Activated naive CD8-positive, alpha-beta T cell treated with anti-CD3 and anti-CD28 coated beads, Interleukin-2, amount 10 ng/mL, durations not matched to agents 7 days and 5 days (primary cell): ENCODE measurements at places on chromosomes 13 and 19.

- DNase-seq, result no peak
Measured at GRCh38 chr13:44574466-44574855, 1.7 kb downstream of the TSC22D1 start.

- no peak for DNase-seq
Measured at GRCh38 chr13:103022336-103022735, 43.9 kb downstream of the SLC10A2 start.

DNA sequence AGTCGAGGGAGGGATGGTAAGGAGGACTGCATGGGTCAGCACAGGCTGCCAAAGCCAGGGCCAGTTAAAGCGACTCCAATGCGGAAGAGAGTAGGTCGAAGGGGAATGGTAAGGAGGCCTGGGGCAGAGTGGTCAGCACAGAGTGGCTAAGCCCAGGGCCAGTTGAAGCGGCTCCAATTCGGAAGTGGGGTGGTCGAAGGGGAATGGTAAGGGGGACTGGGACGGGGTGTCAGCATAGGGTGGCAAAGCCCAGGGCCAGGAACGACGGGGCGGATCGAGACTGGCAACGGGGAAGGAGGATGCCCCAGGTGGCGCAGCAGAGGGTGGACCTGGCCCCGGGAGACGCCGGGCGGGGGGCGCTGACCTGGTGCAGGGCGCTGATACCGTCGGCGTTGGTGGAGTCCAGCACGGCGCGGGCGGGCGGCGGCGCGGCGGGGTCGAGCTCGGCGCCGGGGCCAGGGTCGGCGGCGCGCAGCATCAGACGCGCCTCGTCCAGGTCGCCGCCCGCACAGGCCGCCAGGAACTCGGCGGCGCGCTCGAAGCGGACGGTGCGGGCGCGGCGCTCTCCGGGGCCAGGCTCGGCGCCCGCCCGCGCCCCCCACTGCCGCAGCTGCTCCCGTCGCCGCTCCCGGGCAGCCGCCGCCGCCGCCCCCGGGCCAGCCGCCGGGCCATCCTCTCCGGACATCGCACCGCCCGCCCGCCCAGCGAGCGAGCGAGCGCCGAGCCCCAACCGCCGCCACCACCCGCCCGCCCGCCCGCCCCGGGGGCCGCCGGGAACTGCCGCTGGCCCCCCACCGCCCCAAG, at the start of gene PPP1R12C:
Gene PPP1R12C (minus strand): TSS at position 779 of the 804 bp plus-strand sequence. CDS start 94 bp downstream, at position 685.
- DNase-seq, result no peak

- DNase-seq, result no peak
Measured at GRCh38 chr13:102697264-102697663, 2.4 kb upstream of the METTL21C start.

GRCh38 chr19:44582581-44583265, 30.6 kb upstream of the IGSF23 start:
- DNase-seq, result no peak

DNA sequence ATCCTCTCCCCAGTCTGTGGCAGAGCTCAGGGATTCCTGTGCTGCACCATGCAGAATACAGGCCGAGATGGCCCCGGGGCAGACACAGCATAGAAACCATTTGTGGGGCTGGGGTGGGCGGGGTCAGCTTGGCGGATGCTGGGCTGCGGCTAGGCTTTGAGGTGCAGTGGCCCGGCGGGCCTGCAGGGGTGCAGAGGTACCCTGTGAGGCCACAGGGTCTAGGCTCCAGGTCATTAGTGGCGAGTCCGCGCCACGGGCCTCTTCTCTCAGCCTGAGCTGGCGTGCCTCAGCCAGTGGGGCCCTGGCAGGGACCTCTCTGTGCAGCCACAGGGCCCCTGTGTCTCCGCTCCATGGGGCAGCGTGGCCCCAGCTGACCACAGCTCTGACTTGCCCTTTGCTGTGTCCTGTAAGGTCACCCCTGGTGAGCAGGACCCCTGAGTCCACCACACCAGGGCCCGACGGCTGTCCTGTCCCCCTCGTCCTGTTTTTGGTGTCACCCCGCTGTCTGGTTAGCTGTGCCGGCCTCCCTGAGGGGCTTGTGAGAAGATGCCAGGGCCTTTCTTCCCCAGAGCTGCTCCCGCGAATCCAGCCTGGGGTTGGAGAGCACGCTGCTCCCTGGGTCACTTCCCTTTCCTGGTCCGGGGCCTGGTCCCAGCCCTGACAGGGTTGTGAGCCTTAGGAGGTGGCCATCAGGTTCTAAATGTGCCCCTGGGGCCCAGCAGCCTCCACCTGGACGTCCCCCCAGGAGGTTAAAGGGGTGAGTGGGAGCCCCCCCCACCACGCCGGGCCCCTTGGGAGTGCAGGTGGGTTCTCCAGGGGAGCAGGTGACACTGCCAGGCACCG, 12.1 kb downstream of the KDM4B start:
- no peak for DNase-seq

GRCh38 chr13:84096216-84096615, 213.9 kb upstream of the SLITRK1 start:
- DNase-seq, result no peak

DNA sequence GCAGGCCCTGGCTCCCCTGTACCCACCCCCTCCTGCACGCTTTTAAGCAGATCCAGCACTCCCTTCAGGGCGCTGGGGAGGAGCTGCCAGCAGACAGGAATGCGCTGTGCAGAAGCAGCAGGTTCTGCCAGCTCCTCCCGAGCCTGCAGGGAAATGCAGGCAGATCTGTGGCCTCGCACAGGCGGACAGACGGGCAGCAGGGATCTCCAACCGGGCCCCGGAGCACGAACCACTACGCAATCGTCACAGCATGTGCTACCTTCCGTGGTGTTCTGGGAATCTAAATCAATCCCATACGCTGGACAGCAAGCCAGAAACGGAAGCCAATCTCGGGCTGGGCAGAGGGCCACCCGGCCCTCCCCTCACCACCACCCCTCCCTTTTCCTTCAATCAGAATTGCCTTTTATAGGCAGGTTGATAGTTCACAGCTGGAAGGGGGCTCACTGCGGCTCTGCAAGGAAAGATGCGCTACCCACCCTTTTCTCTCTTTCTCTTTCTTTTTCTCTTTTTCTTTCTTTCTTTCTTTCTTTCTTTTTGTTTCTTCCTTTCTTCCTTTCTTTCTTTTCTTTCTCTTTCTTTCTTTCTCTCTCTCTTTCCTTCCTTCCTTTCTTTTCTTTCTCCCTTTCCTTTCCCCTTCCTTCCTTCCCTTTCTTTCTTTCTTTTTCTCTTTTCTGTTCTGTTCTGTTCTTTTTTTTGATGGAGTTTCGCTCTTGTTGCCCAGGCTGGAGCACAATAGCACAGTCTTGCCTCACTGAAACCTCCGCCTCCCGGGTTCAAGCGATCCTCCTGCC, 99.9 kb downstream of the GNG7 start:
- no peak for DNase-seq
